MCF 10A (cell line): ENCODE measurements at places on chromosomes 4 and X.

- DNase-seq: no peak
- H3K27me3 ChIP-seq: no peaks in the 10 kb centered on the region
- H3K36me3 ChIP-seq: no peaks in the 10 kb centered on the region
- H3K4me3 ChIP-seq: no peak overlapping the region
- H3K4me1 ChIP-seq: no peaks in the 10 kb centered on the region
Observed at GRCh38 chr4:73533515-73534422, 52.2 kb downstream of the AFM start.

- H3K4me3 ChIP-seq: no peak overlapping the region
- peaks cover 8% of the 10 kb centered on the region for H3K4me1 ChIP-seq
Observed at GRCh38 chr4:152478461-152479237, 57.2 kb downstream of the FBXW7 start.

DNA sequence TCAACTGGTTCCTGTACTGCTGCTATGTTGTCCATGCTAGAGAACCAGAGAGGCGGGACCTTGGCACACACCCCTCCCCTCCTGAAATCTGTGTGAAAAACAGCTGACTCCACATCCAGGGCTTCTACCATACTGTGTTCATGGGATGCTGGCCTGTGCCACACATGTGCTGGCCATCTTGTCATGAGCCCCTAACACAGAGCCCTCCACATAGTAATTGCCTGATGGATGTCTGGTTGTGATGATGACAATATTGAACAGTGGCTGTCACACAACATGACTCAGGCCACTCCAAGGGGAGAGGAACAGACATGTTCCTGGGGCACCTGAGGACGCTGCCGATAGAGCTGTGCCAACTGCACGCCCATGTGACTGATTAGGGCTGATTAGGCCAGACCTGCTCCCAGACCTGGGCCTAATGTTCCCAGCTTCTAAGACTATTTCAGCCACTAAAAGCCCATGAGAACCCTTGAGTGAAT, 13.1 kb downstream of the SLC25A5 start:
- DNase-seq: no peak
- peaks cover 15% of the 10 kb centered on the region for H3K4me1 ChIP-seq
- H3K27ac ChIP-seq: no peak overlapping the region
- no peak overlapping the region for H3K4me3 ChIP-seq
- no peaks in the 10 kb centered on the region for H3K27me3 ChIP-seq

- H3K4me3 ChIP-seq: peak overlapping the region; percentile 71
- H3K27me3 ChIP-seq: no peaks in the 10 kb centered on the region
- peak overlapping the region; percentile 43 for H3K27ac ChIP-seq
- peaks cover 36% of the 10 kb centered on the region for H3K4me1 ChIP-seq
- peaks cover 8% of the 10 kb centered on the region for H3K36me3 ChIP-seq
- DNase-seq: peak; percentile 30
Observed at GRCh38 chr4:23888421-23889319, 1.2 kb downstream of the PPARGC1A start.

DNA sequence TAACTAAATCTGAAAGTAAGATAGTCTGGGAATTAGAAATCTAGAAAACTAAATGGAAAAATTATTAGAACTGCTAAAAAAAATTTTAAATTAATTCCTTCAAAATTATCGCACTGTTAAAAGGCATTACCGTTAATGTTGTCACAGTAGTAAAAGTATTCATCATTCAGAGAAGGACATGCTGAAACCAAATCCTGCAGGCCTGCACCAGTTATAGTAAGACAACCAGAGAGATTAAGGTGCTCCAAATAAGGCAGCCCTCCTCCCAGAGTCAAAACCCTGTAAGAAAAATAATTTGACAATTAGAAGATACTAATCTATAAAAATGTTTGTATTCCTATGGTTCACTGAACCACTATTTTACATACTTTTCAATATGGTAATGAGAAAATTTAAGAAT, 43.0 kb downstream of the FBXL5 start:
- no peak overlapping the region for H3K4me3 ChIP-seq
- peaks cover 43% of the 10 kb centered on the region for H3K36me3 ChIP-seq
- no peak for DNase-seq
- H3K4me1 ChIP-seq: peaks cover 11% of the 10 kb centered on the region
- H3K27me3 ChIP-seq: no peaks in the 10 kb centered on the region
- H3K27ac ChIP-seq: no peak overlapping the region

GRCh38 chr4:139860435-139861024, 194.9 kb downstream of the MGST2 start:
- H3K4me1 ChIP-seq: no peaks in the 10 kb centered on the region
- no peak overlapping the region for H3K4me3 ChIP-seq
- DNase-seq: no peak
- H3K27me3 ChIP-seq: no peaks in the 10 kb centered on the region
- no peaks in the 10 kb centered on the region for H3K36me3 ChIP-seq
- no peak overlapping the region for H3K27ac ChIP-seq

DNA sequence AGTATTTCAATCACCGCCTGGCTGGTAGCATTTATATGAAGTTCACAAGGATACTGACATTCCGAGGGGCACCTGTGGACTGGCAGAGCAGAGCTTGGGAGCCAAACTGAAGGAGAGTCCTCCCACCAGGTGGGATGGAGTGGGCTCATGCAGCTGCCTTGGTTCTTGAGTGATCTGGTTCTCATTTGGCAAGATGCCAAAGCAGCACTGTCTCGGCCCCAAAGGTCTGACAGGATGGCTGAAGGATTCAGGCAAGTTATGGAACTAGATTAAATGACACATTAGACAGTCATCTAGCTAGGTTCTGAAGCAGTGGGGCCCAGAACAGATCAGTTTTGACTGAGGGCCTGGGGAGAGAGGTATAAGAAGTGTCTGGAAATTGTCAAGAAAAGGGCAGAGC, 3.2 kb downstream of the FGF16 start:
- H3K36me3 ChIP-seq: no peaks in the 10 kb centered on the region
- DNase-seq: no peak
- H3K27me3 ChIP-seq: no peaks in the 10 kb centered on the region
